ENCODE measurements at places on chromosomes 7 and 10.

DNA sequence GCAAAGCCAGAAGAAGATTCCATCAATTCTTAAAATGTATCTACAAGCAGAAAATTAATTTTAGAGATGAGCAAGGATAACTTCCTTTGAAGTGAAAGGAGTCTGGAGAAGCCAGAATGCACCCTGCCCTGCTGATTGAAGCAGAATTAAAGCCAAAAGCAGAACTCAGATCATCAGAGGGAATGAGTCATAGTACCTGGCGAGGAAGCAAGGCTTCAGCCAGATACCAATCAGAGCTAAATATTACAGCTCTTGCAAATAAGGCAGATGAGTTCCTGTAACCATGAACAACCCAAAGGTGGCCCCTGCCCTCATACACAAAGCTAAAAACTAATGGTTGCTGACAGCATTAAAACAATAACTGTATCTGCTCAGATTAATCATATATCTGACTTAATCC is 10.4 kb downstream of the HTR7 start:
- peak; percentile 73 for DNase-seq

GRCh38 chr7:116548506-116548905 is 23.7 kb downstream of the CAV1 start:
- no peak for DNase-seq

DNA sequence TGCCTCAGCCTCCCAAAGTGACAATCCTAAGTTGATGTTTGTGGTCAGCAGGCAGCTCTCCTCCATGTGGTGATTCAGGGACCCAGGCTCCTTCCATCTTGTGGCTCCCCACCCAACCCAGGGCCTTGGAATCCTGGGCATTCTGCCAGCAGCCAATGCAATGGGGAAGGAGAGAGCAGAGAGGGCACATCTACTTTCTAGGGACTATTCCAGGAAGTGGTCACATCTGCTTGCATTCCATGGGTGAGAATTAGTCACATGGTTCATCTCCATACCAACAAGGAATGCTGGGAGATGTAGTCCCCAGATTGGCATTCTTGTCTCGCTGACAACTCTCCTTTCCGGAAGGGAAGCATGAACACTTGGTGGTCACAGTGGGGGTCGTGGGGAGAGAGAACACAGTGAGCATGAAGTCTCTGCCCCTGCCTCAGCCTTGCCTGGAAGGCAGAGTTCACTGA is 9.9 kb upstream of the SRRM3 start:
- peak; percentile 57 for DNase-seq

DNA sequence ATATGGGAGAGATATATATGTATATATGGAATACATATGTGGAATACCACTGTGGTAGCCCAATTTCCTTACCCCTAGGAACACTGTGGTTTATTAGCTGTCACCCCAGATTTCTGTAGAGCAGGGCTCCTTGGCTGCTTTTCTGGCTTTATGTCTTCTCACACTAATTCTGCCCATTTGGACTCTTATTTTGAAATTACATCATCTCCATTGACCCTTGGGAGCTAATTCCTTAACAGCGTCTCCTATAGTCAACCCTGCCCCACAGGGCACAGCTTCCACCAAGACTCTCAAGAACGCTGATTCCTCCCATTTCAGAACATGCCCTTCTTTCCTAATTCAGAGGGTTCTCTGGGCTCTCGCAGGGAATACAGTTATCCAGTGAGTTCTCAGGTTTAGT is 55.4 kb upstream of the TARP start:
- DNase-seq = no peak

GRCh38 chr7:26624839-26625238 is 239.6 kb downstream of the SKAP2 start:
- DNase-seq = no peak

DNA sequence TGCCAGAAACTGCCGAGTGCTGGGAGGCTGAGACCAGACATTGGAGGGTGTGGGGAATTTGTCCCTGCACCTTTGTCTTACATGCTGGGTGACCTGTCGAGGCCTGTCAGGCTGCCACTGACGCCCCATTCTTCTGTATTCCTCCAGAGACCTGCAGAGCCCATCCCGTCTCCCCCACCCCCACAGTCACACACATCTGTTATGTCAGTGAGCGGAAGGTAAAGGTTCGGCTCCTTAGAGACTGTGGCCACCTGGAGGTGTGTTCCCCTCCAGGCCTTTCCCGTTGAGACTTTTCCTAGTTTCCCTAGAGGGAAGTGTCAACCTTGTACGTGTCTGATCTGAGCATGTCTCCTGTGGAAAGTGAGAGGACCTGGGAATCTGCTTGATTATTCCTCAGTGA is 84.5 kb downstream of the ATXN7L1 start:
- DNase-seq = no peak

DNA sequence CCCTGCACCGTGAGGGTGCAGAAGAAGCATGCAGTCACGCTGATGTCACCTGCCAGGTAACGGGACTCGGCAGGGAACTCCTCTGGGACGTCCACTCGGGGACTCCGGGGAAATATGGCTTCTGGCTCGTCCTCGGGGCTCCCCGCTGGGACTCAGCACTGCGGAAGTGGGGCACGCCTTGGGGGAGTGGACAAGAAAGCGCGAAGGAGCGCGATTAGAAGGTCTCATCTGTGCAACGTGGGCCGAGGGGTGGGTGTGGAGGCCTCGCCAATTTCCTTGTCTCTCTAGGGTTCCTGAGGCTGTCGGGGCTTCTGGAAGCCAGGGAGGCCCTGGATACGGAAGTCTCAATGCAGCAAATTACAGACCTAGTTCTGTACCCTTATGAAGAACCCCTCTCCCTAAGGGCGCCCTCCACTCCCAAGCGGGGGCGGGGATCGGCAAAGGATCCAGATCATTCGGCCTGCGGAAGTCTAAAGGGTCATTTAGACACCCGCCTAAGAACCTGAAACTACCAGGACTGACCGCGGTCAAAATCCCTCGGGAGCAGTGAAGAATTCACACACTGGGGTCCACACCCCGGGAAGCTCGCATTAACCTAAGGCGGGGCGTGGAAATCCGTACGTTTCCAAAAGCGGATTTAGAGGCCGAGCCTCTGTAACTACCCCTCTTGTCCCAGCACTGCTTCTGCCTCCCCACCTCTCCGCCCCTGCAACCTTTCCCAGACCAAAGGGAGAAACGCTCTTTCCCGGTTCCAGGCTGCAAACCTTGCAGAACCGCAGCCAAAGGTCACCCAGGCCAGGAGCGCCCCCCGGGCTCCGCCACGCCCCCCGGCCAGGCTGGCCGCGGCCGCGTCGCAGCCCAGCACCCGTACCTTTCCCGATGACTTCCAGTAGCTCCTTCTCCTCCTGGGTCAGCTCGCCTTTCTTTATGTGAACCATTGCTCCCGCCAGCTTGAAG is 640 bp downstream of the ANKMY2 start:
- peak; percentile 52 for DNase-seq

DNA sequence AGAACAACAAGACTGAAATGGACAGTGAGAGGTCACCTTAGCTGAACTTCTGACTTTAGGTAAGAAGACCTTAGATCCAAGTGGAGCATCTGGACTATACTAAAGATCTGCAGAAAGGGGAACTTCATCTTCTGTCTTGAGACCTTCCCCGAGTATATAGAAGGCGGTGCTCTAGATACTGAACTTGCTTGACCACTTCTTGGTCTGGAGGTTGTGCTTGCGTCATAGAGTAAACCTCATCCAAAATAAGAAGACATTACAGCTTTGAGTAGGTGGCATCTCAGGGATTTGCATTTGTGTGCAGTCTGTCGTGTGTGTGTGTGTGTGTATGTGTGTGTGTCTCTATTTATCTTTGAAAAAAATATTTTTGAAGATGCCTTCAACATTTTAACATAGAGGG is 157.5 kb downstream of the CHN2 start:
- DNase-seq = no peak

GRCh38 chr7:13036256-13036780 is 348.9 kb downstream of the ARL4A start:
- DNase-seq = no peak

- DNase-seq = peak; percentile 76
Measured at GRCh38 chr10:3782451-3783315, 2.3 kb downstream of the KLF6 start.

GRCh38 chr10:72292223-72292691 is 18.5 kb downstream of the DDIT4 start:
- peak; percentile 58 for DNase-seq

DNA sequence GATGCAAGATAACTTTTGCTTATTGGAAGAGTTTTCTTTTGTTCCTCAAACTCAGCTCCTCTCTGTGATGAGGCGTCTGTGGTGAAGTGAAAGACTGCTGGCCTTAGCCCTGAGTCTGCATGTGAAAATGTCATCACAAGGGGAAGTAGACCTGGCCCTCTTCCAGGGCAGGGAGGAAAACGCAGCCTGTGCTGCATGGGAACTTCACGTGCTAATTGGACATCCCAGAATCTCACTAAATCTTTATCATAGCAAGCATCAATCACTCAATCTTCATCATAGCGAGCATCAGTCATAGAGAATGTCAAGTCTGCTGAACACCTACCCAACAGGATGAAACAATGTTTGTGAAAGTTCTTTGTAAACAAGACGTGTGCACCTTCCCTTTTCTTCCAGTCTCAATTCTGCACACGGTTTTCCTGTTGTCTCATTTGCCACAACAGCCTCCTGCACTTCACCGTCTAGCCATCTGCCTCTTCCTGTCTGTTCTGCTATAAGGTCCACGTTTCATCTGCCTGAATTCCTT is 314.6 kb downstream of the FRMD4A start:
- no peak for DNase-seq

DNA sequence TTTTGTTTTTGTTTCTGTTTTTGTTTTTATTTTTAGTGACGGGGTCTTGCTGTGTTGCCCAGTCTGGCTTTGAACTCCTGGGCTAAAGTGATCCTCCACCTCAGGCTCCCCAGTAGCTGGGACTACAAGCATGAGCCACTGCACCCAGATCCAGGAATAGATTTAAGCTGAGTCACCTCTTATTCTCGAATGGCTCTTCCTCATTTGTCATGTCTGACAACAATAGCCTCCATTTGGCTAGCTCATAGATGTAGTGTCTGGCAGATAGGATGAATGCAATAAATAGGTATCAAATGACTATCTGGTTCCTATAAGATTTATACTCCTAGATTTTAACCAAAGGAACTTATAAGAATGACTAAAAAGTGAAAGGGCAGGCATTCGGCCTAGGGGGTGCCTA is 172.9 kb downstream of the TMEM26 start:
- DNase-seq = peak; percentile 54

GRCh38 chr7:140127360-140128127 is 49.2 kb downstream of the KDM7A start:
- no peak for DNase-seq

All from NCI-H226 (cell line).